ENCODE measurements at places on chromosomes 2 and 18.

DNA sequence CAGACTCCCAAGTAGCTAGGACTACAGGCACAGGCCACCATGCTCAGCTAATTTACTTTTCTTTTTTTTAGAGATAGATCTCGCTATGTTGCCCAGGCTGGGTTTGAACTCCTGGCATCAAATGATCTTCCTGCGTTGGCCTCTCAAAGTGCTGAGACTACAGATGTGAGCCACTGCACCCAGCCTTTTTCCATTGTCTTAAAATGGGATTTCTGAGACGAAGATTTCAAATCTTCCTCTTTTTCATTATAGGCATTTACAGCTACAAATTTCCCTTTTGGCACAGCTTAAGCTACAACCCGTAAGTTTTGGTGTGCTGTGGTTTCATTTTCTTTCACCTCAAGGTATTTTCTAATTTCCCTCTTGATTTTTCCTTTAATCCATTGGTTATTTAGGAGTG lies 8.6 kb downstream of the GNLY start:
- DNase-seq = no peak

DNA sequence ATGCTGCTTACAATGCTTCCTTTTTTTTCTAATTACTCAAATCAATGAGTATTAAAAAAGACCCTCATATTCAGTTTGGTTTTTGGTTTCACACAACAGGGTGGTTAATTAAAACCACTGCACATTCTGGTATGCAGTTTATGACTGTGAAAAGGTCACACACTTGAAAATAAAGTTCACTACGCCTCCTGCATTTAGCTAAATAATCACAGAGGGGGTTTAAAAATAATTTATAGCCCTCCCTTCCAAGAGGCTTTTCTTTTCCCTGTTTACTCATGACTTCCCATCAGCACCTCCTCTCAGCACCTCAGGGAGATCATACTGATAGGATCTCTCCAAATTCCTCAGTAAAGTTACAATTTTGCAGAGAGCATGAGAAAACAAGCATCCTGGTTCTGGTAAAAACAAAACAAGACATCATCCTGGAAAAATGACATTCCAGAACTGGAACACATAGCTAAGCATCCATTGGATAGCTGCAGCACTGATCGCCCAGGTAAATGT lies 129.5 kb upstream of the TMEM200C start:
- DNase-seq = no peak

DNA sequence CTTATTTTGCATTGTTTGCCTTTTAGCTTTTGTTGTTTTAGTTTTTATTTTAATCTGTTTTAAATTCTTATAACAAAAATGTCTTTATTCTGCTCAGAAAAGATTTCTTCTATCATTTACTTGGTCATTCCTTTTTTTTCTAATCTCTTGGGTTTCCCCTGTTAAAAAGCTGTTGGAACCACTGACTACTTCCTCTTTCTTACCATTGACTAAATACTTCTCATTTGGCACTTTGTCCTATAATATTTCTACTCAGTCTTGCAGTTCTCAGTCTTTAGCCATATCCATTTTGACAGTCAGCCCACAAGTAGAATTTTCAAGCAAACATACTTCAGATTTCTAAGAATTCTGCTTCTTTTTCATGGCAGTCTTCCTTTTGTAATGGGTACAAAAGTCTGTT lies 567.2 kb downstream of the SATB2 start:
- DNase-seq = no peak

DNA sequence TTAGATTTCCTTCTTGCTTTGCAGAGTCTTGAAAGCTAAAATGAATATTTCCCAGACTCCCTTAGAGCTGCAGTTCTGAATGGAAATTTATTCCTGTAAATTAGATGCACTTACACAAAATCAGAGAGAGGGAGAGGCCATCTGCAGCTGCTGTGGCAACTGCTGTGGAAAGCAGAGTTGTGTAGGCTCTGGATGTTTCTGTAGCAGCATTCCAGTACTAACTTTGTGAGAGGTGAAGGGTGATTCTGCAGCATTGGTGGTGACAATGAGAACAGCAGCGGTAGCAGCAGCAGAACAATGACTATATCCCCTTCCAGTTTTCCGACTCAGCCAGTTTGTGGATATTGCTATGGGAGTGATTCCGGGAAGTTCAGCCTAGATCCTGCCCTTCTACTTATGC lies 433.0 kb upstream of the REG3G start:
- DNase-seq = no peak

DNA sequence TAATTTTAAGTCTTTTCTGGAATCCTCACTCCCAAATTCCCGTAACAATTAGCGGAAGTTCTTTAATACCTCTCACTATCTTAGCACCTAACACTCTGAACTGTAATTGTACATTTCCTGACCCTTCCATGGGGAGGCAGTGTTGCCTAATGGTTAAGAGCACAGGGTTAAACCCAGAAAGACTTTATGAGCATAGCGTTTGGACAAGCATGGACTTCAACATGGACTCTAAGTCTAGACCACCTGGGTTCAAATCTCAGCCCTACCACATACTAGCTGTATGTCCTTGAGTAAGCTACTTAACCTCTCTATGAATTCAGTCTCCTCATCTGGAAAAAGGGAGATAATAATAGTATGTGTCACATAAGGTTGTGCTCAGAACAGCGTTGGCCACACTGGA lies 13.0 kb downstream of the ANTXR1 start:
- no peak for DNase-seq

GRCh38 chr2:72929010-72929409 lies 11.7 kb downstream of the EMX1 start:
- no peak for DNase-seq

Measured in activated T-helper 1 cell treated with Interleukin-2 at 50 U/mL for 16 hours (primary cell).